ENCODE measurements at places on chromosomes 6 and 20.

DNA sequence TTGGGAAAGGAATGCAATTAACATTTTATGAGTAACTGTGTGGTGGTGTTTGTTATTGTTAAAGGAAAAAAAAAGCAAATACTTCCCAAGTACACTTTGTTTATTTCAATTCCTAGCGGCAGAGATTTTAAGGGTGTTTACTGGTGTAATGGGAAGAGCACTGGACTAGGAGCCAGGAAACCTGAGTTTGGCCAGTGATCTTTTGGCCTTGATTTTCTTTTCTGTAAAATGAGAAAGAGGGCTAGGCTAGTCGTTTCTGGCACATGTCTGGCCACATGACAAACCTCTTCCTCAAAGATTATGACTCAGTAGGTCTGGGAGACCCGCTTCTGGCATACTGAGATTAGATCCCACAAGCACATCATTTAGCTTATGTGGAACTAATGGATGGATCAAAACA lies 428.1 kb upstream of the NOX3 start:
- no peak for DNase-seq

- no peak for DNase-seq
These were observed 14.7 kb upstream of the TAF4 start for GRCh38 chr20:62080249-62080990.

DNA sequence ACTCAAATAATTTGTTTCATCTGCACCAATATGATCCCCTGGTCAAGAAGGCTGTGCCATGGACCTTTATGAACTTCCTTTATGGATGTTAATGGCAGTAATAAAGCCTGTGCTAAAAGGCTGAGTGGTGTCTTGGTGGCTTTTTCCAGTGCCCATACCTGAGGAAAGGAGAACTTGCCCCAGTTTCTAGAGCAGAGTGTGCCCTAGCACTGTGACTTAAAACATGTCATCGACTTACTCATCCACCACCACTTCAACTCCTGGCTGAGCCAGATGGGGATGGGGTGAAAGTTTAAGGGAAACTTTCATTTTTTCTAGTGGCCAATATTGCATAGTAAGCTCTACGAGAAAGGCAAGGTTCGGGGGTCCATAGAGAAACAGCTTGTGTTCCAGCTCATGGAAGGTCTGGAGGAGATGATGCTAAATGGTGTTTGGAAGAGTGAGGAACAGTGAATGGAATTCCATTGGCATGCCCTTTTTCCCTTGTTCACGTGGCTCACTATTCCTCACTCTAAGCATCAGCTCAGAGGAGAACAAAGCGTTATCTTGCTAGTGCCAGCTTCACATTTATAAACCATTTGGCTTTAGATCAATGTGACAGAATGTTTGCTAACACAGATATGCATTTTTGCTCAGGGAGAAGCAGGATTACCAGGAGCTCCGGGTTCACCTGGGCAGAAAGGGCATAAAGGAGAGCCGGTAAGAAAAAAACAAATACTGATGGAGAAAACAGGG lies 71.2 kb downstream of the COL19A1 start:
- no peak for DNase-seq

- no peak for DNase-seq
These were observed 1.3 kb downstream of the C20orf202 start for GRCh38 chr20:1204576-1204975.

GRCh38 chr20:63176034-63176426 lies 39.9 kb downstream of the YTHDF1 start:
- DNase-seq = no peak

GRCh38 chr6:41934278-41935192 lies 7.1 kb downstream of the CCND3 start:
- no peak for DNase-seq

DNA sequence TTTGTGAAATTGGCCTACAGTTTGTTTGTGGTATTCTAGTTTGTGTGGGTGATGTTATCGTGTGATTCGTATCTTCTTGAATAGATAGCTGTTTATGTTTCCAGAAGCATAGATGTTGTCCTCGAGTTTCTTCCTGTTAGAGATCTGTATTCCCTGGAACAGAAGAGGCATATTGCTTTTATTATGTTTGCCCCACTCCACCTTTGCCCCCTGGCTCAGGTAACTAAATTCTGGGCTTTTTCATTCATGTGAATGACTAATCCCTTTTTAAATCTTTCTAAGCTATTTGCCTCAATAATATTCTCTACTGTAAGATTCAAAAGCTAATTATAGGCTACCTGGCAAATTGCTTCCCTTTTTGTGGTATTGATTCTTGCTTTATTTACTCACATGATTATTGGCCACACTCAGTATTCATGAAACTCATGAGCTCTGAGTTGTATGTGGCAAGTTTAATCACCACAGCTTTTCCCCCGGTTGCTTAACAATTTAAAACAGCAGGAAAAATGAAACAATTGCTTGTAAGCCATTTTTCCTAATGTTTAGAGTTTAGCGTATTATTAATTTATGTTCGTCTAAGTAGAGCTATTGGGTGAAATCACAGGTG lies 12.6 kb downstream of the RNF217 start:
- DNase-seq = no peak

All from activated CD4-positive, alpha-beta T cell treated with anti-CD3 and anti-CD28 coated beads, Interleukin-2, Interleukin-6, amounts not matched to agents 100 ng/mL and 50 ng/mL, durations not matched to agents 16 hours and 8 hours (primary cell).